Heart left ventricle (tissue), 16 donors: ENCODE measurements at places on chromosomes 5 and 9. TPM values are rescaled to one million over a fixed set of nuclear protein-coding genes. Genes with fewer than 3 reads are reported as not detected.

The GPR151 gene
- total RNA-seq = not detected

The ORM2 gene
- not detected for total RNA-seq

The PCDHGA5 gene
- 9.4 TPM for total RNA-seq

The SHC3 gene
- 0.77 TPM for total RNA-seq

The TRIM14 gene
- total RNA-seq = 1.6 TPM

The BHMT2 gene
- total RNA-seq = 7.8 TPM

The CA9 gene
- not detected for total RNA-seq
